Ascending aorta (tissue), 2 donors: ENCODE measurements at places on chromosomes 3 and 15. TPM values are rescaled to one million over a fixed set of nuclear protein-coding genes. Genes with fewer than 3 reads are reported as not detected.
A peak's percentile ranks its signal among the peaks of the same experiment; 100 is the strongest.

DNA sequence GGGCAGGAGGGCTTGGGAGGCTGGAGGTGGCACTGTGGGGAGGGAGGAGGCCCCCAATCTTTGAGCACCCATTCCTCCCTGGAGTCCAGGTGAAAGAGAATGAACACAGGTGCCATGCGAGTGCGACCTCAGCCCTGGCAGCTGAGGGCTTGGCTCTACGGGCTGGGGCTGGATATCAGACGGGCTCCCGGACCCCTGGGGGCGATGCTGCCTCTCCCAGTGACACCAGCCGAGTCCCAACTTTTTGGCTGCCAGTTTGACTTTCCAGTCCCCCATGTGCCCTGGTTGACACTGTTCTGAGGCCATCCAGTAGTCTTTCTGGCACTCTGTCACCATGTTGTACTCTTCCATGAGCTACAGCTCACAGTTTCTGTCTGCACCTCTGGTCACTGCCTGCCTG, 1.2 kb downstream of the VILL start:
- DNase-seq, result no peak
- no peak overlapping the region for H3K27ac ChIP-seq
- no peaks in the 10 kb centered on the region for H3K36me3 ChIP-seq
- peaks cover 10% of the 10 kb centered on the region for H3K4me1 ChIP-seq

The VIPR1 gene
- total RNA-seq, result 3.5 TPM

DNA sequence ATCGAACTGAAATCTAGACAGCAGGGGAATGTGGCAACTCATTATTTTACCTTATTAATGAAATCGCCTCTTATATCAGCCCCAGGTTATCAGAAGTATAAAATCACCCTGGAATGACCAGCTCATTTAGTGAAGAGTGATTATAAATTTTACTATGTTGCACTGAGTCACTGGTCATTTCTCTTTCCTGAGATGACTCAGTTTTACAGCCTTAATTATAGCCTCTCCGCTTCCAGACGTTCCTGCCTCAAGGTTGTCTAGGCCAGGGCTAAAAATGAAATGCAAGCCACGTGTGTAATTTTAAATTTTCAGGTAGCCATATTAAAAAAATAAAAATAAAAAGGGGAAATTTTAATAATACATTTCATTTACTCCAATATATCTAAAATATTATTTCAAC, 33.3 kb downstream of the DET1 start:
- H3K36me3 ChIP-seq, result peaks cover 15% of the 10 kb centered on the region
- H3K27me3 ChIP-seq, result no peaks in the 10 kb centered on the region
- no peak for DNase-seq
- H3K4me1 ChIP-seq, result no peaks in the 10 kb centered on the region

GRCh38 chr15:51492528-51492927, 130.0 kb downstream of the DMXL2 start:
- no peaks in the 10 kb centered on the region for H3K4me1 ChIP-seq
- no peak overlapping the region for H3K4me3 ChIP-seq

The GPR27 gene
- 2.4 TPM for total RNA-seq

The NR1I2 gene
- not detected for total RNA-seq

DNA sequence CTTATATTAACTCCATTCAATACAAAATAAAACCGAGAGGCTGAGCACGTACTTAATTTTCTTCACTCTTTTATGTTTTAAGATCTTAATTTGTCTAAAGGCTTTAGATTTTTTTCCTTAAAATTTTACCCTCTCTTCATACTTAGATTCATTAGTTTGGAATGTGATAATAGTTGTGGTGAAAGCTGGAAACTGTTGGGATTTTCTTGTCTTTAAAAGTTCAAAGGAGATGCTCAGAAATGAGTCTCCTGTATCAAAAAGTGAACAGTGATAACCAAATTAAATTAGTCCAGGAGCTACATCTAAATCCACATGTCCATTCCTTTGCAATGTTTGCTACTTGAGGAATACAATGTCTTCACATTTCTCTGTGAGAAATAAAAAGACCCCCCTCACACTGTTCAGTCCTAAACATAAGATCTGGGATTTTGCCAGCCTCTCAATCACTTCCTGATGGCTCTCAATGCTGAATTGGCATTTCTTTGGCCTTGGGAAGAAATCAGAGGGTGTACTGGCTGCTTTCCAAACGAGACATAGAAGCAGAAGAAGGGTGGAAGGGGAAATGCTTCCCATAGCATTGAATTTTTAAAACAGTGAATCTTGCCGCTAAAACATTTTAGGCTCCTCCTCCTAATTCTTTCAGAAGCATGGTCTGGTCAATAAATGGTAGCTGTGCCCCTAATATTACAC, 245.0 kb downstream of the SHOX2 start:
- H3K4me3 ChIP-seq, result no peak overlapping the region
- H3K4me1 ChIP-seq, result no peaks in the 10 kb centered on the region
- H3K36me3 ChIP-seq, result no peaks in the 10 kb centered on the region
- DNase-seq, result no peak
- H3K27me3 ChIP-seq, result no peaks in the 10 kb centered on the region

- no peaks in the 10 kb centered on the region for H3K36me3 ChIP-seq
- no peak overlapping the region for H3K27ac ChIP-seq
- H3K4me3 ChIP-seq, result no peak overlapping the region
Measured at GRCh38 chr15:50024281-50024680, 94.8 kb downstream of the ATP8B4 start.

- H3K4me3 ChIP-seq, result peak overlapping the region; percentile 71
- no peaks in the 10 kb centered on the region for H3K27me3 ChIP-seq
- H3K4me1 ChIP-seq, result peaks cover 35% of the 10 kb centered on the region
Measured at GRCh38 chr15:28096411-28096669, 2.8 kb downstream of the OCA2 start.

The SKOR1 gene
- total RNA-seq, result not detected

The GRM7 gene
- total RNA-seq, result 4.8 TPM

GRCh38 chr3:16504242-16504641, 9.3 kb downstream of the RFTN1 start:
- no peaks in the 10 kb centered on the region for H3K27me3 ChIP-seq
- no peak overlapping the region for H3K27ac ChIP-seq
- no peaks in the 10 kb centered on the region for H3K4me1 ChIP-seq
- no peaks in the 10 kb centered on the region for H3K36me3 ChIP-seq
- no peak for DNase-seq

The ARPC4 gene
- total RNA-seq, result 160 TPM

DNA sequence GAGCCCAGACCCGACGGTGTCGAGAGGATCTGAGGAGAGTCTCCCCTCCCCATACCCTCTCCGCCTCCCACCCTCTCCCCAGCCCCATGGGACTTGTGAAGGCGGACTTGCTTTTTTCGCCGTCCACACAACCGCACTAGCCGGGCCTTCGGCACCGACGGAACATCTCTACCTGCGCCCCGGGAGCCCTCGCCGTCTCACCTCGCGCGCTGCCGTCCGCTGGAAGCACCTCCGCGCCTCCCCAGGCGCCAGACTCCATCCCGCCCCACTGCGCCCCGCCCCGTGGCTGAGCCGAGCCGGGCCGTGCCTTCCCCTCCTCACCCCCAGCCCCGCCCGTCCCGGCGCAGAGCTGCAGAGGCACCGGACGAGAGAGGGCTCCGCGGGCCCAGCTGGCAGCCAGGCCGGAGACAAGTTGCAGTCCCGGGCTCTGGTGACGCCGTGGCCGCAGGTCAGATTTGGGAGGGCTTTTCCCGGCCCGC, at the start of the genes DUOX1 and DUOXA1:
DUOX1 (plus strand) TSS at position 344 of the 479 bp plus-strand sequence. CDS start 1,973 bp downstream, outside the sequence.
DUOXA1 (minus strand) TSS at position 229 of the 479 bp plus-strand sequence. CDS start 6,865 bp downstream, outside the sequence.
- DNase-seq, result no peak
- H3K27ac ChIP-seq, result no peak within 1 kb of the TSS
- H3K27me3 ChIP-seq, result peaks cover 6% of the 10 kb centered on the region
- peak within 1 kb of the TSS; percentile 24 for H3K4me3 ChIP-seq
- H3K4me1 ChIP-seq, result no peaks in the 10 kb centered on the region

The LMAN1L gene
- total RNA-seq, result not detected

GRCh38 chr3:103894162-103894822, 1459.5 kb downstream of the ZPLD1 start:
- H3K27me3 ChIP-seq, result no peaks in the 10 kb centered on the region
- H3K4me3 ChIP-seq, result no peak overlapping the region
- no peaks in the 10 kb centered on the region for H3K36me3 ChIP-seq
- no peaks in the 10 kb centered on the region for H3K4me1 ChIP-seq
- no peak for DNase-seq

GRCh38 chr3:137768361-137769321, 4.5 kb downstream of the SOX14 start:
- no peaks in the 10 kb centered on the region for H3K36me3 ChIP-seq
- peaks cover 14% of the 10 kb centered on the region for H3K27me3 ChIP-seq
- H3K4me1 ChIP-seq, result peaks cover 3% of the 10 kb centered on the region
- H3K27ac ChIP-seq, result no peak overlapping the region
- peak overlapping the region; percentile 59 for H3K4me3 ChIP-seq

The OR5AC2 gene
- total RNA-seq, result not detected

- H3K4me1 ChIP-seq, result no peaks in the 10 kb centered on the region
- H3K27ac ChIP-seq, result no peak overlapping the region
- no peaks in the 10 kb centered on the region for H3K36me3 ChIP-seq
- H3K4me3 ChIP-seq, result no peak overlapping the region
- no peak for DNase-seq
Measured at GRCh38 chr3:195236076-195236798, 34.7 kb downstream of the XXYLT1 start.

DNA sequence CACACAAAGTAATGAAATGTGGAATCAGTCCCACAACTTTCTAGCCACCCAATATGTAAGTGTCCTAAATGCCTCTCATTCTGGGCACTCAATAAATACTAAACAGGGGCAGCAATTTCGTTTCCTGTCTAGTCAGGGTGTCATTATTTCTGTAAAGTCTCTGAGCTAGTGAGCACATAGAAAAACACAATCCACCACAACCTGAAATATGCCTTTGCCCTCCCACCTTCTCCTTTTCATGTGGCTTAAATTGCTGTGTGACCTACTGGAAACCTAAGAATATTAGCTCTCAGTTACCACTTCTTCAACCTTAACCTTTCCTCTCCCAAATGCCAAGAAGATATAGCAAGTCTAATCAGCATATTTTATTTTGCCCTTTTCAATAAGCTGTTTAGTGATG, 456.3 kb upstream of the KCNMB2 start:
- no peak overlapping the region for H3K27ac ChIP-seq
- DNase-seq, result no peak
- no peaks in the 10 kb centered on the region for H3K27me3 ChIP-seq
- H3K4me1 ChIP-seq, result peaks cover 14% of the 10 kb centered on the region

DNA sequence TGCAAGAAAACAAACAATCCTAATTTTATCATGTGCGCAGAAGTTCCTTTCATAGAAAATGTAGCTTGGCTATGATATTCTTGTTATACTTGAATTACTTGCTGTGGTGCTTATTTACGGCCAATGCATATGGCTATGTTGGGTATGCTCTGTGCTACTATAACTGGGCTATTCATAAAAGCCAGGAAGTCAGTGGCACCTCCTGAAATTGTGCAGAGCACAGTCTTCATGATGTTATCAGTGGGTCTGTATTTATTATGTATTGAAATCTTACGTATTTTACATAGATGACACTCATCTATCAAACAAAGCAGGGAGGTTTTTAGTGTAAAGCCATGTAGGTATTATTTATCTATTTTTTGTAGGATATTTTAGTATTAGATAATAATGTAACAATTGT, 196.5 kb upstream of the NAALADL2 start:
- H3K27ac ChIP-seq, result no peak overlapping the region
- no peaks in the 10 kb centered on the region for H3K27me3 ChIP-seq
- DNase-seq, result no peak
- H3K4me1 ChIP-seq, result no peaks in the 10 kb centered on the region
- no peaks in the 10 kb centered on the region for H3K36me3 ChIP-seq
- no peak overlapping the region for H3K4me3 ChIP-seq

GRCh38 chr3:140085001-140085400, 150.0 kb downstream of the CLSTN2 start:
- H3K27ac ChIP-seq, result no peak overlapping the region
- H3K4me1 ChIP-seq, result no peaks in the 10 kb centered on the region
- no peaks in the 10 kb centered on the region for H3K36me3 ChIP-seq
- DNase-seq, result no peak
- no peaks in the 10 kb centered on the region for H3K27me3 ChIP-seq

GRCh38 chr3:152352554-152352953, 83.8 kb downstream of the MBNL1 start:
- DNase-seq, result no peak
- H3K27me3 ChIP-seq, result no peaks in the 10 kb centered on the region
- no peak overlapping the region for H3K4me3 ChIP-seq
- H3K4me1 ChIP-seq, result peaks cover 39% of the 10 kb centered on the region
- H3K27ac ChIP-seq, result peak overlapping the region; percentile 31
- no peaks in the 10 kb centered on the region for H3K36me3 ChIP-seq

DNA sequence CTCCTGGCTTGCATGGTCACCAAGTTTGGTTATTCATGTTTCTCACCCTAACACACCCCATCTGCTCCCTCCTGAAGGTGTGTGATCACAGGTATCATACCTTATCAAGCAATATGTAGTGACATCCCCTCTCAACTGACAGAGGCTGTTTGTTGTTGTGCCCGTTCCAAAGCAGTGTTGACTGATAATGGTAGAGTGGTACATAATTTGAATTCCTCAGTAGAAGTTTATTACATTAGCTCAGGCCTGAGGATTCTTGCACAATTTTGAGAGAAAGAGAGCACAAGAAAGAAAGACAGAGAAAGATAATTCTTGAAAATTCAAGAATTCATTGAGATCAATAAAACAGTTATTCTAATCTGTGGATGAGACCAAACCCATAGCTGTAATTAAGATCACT, 69.1 kb upstream of the SATB1 start:
- no peaks in the 10 kb centered on the region for H3K4me1 ChIP-seq
- H3K27me3 ChIP-seq, result no peaks in the 10 kb centered on the region
- H3K36me3 ChIP-seq, result no peaks in the 10 kb centered on the region
- no peak overlapping the region for H3K27ac ChIP-seq
- no peak overlapping the region for H3K4me3 ChIP-seq
- DNase-seq, result no peak

The LRRC31 gene
- not detected for total RNA-seq

DNA sequence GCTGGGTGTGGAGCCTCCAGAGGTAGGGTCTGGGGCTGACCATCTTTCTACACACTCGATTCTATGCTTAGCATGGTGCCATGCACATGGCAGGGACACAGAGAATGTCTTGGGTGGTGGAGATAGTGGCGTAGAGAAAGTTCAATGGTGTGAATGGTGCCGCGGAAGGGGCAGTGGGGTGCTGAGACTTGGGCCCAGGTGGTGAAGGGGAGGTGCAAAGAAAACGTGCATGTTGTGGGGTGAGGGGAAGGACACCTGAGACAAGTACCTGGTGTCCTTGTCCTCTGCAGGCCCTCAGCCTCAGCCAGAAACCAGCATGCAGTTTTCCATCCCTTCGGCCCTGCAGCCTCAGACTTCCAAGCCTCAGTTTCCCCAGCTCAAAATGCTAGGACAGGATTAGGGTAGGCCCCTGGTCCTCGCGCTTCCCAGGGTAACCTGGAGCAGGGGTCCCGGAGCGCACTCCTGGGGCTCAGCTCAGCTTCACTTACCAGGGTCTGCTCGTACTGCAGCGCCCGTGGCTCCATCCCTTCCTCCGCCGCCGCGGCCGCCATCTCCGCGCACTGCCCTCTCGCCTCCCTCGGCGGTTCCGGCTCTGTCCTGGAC, 375 bp downstream of the CLCN2 start:
- H3K4me3 ChIP-seq, result peak overlapping the region; percentile 64
- H3K27me3 ChIP-seq, result no peaks in the 10 kb centered on the region
- no peak for DNase-seq
- H3K27ac ChIP-seq, result peak overlapping the region; percentile 99
